NCI-H1092 (cell line): ENCODE measurements at places on chromosomes 16 and 17.

DNA sequence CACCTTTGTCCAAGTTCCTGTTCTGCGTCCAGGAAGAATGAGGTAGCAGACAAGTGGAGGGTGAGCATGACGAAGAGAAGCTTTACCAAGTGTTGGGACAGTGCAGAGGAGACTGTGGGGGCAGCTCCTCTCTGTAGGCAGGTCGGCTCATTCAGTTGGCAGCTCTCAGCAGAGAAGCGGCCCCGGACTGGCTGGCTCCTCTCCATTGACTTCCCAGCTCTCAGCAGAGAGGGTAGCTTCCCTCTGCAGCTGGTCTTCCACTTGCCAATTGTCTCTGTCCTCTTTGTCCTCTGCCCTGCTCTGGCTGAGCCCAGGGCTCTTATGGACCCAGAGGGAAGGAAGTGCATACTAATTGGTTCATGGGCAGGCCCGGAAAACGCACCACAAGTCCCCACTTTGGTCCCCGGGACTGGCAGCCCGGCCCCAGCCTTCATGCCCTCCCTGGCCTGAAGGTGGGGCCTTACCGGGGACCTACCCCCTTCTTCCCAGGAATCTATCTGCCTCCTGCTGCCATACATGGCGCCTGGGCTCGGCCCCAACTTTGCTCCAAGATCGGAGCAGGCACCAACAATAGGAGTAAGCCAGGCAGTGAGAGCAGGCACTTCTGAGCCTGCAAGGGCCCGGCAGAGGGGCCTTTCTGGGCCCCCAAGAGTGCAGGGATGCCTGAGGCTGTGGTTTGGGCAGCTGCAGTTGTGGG is 10.1 kb downstream of the KCTD5 start:
- peak; percentile 75 for DNase-seq

DNA sequence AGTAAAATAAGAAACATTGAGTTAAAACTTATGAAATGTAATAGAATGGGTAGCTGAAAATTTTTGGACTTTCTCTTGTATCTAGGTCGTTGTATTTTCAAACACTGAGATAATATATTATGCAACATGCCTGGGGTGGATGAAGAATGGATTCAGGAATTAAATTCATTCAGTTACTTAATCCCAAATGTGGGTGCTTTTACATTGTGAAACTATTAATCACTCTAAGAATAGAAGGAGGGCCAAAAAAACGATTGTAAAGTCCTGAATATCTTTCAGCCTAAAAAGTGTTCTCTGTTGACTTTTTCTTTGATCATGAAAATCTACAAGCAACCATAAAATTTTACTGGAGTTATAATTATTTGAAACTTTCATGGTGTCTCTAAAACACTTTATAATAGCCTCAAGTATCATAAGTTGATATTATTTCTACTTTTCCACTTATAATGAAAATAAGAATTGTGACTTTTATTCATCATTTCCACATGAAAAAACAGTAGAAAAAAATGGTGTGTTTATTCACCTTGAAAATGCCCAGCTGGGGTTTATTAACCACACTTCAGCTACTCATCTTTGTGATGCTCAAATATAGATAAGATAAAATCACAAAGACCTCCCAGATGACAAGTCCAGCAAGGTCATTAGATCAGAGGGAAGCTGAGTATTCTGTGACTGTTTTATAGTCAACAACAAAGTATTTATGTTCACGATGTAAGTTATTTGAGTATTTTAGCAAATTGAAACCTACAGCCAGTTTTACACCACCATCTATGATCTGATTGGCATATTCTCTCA is 619.9 kb upstream of the SOX9 start:
- DNase-seq = no peak

- no peak for DNase-seq
Observed at GRCh38 chr17:76670020-76670717, 26.6 kb upstream of the ST6GALNAC1 start.

DNA sequence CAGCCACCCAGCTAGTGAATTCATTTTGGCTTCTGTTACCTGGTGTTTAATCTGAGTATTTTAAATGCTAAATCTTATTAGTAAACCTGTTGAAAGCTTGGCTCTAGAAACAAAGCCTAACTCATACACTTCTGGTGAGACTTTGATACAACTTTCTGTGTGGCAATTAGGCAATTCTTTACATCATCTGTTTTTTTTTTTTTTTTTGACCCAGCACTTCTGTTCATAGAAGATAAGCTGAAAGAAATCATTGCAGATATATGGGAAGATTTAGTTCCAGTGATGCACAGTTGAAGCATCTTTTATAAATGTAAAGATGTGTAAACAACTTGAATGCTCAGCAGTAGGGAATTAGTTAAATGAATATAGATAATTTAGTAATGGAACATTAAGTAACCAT is 21.7 kb upstream of the ABCC11 start:
- peak; percentile 4 for DNase-seq
